ENCODE measurements at places on chromosomes 1 and 21. TPM values are rescaled to one million over a fixed set of nuclear protein-coding genes. Genes with fewer than 3 reads are reported as not detected.

The RAVER2 gene
- 5.7 TPM for total RNA-seq

The SMPDL3B gene
- total RNA-seq: 10.8 TPM

The OVAAL gene
- 0.17 TPM for total RNA-seq

The GUCA2B gene
- not detected for total RNA-seq

The PWP2 gene
- total RNA-seq: 4.1 TPM

The SPATA46 gene
- total RNA-seq: not detected

The IPO13 gene
- total RNA-seq: 35.5 TPM

The SMCP gene
- total RNA-seq: not detected

The BEND5 gene
- 0.51 TPM for total RNA-seq

The ANKRD34A gene
- total RNA-seq: 1.2 TPM

The AADACL4 gene
- total RNA-seq: not detected

The ZNF436 gene
- 9.3 TPM for total RNA-seq

The OR6N1 gene
- not detected for total RNA-seq

The KANK4 gene
- 3.8 TPM for total RNA-seq

The HUNK gene
- total RNA-seq: 0.17 TPM

The OPTC gene
- not detected for total RNA-seq

The ZNF697 gene
- 9.4 TPM for total RNA-seq

The C1orf159 gene
- total RNA-seq: 23.8 TPM

The LAX1 gene
- 0.17 TPM for total RNA-seq
